ENCODE measurements at places on chromosomes 4 and X.

DNA sequence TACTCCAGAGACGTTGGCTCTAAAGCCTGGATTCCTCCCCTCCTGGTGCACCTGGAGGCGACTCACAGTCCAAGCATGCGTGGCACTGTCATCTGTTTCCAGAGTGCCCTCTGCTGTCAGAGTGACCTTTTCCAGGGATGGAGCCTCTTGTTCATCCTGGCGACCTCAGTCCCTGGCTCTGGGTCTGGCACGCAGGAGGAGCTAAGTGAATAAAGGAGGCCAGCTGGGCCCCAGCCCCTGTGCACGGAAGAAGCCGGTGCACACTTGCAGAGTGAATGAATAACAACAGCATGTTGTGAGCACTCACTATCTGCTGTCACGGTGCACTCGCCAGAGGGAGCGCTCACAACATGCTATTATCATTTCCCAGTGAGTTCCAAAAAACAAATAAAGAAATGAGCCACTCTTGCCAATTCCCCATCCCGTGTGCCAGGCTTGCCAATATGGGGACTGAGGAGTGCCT, 27.8 kb upstream of the PSAPL1 start:
- DNase-seq, result no peak

- DNase-seq, result peak; percentile 82
These were observed 26.0 kb upstream of the BMP2K start for GRCh38 chr4:78749972-78750727.

- DNase-seq, result no peak
These were observed 17.0 kb downstream of the SLC9B1 start for GRCh38 chr4:103002551-103002950.

- no peak for DNase-seq
These were observed 150.7 kb upstream of the SLC7A11 start for GRCh38 chr4:138392751-138393308.

DNA sequence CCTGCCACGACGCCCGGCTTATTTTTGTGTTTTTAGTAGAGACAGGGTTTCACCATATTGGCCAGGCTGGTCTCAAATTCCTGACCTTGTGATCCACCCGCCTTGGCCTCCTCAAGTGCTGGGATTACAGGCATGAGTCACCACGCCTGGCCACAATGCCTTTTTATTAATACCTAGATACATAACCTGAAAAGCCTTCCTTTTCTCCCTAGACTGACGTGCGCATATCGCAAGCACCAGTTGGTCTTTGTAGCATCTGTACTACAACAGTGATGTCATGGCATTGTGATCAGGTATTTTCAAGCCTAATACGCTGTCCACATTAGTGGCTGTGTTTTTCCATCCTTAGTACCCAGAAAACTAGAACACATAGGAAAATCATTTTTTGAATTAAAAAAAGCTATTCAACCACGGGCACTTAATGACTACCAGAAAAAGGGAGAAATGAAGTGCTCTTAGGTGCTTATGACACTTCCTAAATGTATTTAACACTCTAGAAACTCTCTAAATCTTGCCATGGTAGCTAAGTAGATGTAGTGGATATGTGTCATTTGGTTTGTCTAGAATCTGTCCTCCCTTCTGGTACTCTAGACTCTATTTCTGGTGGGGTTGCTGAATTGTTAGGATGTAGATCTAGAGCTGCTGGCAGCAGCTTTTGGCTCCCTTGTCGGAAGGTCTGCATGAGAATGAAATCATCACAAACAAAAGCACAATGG, 707.8 kb downstream of the STIM2 start:
- DNase-seq, result no peak

GRCh38 chr4:112714922-112715901, 78.3 kb downstream of the LARP7 start:
- DNase-seq, result no peak

DNA sequence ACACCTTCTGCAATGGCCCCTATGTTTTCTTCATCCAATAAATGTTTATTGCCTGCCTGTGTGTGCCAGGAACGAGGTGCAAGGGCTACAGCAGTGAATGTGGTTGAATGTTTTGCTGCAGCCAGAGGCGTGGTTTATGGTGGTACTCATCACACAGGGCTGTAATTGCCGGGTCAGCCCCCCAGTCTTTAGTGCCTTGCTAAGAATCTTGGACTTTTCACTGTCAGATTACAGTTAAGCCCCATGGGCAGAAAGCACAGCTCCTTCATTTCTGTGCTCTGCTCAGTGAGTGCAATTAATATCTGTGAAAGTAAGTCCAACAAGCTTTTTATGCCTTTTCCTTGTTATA, 67.8 kb downstream of the TAPT1 start:
- DNase-seq, result no peak

DNA sequence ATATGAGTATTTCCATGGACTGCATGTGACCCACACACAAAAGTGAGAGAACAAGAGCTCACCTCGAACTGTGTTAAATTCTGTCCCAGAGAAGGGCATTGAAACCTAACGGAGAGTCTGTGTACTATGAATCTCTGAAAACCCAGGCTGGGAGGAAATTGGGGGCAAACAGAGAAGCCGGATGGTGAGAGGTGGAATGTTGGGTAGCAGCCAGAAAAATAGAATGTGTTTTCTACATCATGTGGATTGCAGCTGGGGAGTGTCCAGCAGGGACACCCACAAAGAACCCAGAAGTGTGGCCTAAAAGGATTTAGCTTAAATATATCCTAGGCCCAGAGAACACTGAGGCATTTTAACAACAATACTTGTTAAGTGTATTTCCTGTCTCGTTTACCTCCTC, 38.6 kb downstream of the MND1 start:
- DNase-seq, result no peak

DNA sequence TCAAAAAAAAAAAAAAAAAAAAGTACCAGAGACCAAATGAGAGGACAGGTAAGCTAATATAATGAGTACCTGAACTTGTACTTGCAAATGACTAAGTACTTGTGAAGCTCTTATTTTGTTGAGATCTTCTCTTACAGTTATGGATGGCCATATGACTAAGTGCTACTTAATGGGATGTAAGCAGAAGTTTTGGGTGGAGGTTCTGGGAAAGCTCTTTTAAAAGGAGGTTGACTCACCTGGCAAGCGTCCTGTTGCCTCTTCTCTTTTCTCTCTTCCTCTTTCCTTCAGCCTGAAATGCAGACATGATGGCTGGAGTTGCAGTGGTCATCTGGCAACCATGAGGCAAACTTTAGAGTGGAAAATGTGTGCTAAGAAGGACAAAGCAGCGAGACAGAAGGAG, 36.9 kb upstream of the MED14 start:
- no peak for DNase-seq

GRCh38 chr4:108601106-108601505, 19.3 kb upstream of the RPL34 start:
- no peak for DNase-seq

DNA sequence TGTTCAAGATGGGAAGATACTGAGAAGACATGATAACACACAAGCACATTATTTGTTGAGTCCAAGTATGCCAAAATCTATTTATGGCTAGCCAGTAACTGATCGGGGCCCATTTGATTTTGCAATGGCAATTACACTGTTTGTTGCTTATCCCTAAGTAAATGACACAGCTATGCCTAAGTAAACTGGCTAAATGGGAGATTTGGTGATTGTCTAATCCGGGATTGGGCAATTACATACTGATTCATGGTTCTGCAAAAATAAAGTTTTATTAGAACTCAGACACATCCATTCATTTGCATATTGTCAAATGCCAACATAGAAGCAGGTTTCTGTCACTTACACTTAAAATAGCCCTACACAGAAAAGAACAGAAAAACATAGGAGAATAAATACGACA, 140.2 kb upstream of the TBL1X start:
- no peak for DNase-seq

DNA sequence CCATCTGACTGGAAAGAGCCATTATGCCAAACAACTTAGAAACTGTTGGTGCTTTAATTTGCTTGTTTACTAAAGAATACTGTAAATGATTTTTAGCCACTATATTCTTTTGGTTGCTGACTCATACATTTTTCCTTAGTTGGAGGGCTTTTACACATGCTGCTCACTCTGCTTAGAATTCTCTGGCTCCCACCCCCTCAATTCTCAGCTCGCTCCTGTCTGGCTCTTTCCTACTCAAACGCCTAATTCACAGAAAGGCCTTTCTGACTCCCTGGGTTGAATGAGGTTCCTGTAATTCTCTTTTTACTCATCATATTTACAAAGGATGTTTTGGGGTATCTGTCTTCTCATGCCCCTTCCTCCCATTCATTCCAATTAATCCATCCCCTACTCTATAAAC, 26.1 kb upstream of the PARM1 start:
- no peak for DNase-seq

- no peak for DNase-seq
These were observed 22.7 kb downstream of the SMPX start for GRCh38 chrX:21735038-21735767.

DNA sequence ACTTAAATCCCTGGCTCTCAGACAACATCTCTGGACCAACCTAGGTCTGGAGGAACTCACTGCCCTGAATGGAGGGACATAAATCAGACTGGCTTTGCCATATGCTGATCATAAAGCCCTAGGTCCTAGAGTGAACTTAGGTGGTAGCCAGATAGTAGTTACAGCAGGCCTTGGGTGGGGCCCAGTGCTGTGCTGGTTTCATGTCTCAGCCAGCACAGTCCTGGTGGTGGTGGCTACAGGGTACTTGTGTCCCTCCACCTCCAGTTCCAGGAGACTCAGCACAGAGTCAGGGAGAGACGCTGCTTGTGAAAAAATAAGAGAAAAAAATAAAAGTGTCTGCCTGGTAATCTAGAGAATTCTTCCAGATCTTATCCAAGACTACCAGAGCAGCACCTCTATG, 40.3 kb downstream of the GSX2 start:
- DNase-seq, result no peak

DNA sequence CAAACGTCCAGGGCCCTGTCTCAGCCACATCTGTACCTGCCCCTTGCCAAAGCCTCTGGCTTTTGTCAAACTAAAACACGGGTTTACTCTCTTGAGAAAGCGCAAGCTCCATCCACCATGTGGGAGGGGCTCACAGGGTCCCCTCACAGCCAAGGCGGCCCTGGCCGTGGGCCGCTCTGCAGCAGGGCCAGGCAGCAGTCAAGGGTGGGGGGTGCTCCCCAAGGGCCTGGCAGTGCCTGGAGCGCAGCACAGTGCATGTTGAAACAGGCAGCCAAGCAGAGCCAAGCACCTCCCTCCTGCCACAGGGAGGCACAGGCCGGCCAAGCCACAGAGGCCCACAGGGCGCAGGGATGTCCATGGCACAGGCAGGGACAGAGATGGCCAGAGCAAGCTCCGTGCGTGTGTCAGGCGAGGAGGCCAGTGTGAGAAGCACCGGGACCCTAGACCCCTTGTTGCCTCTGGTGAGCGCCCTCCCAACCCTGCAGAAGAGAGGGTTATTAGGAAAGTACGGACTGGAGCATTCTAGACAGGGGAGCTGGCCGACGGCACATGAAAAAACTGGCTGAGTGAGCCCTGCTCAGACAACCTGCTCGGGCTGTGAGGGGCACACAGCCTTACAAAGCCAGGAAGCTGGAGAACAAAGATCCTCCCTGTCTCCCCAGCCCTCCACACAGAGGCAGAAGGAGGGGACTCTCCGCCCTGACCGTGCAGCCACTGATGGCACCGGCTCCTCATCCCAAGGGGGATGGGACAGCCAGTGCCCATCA, 39.0 kb downstream of the FAM53A start:
- DNase-seq, result no peak

GRCh38 chr4:54526560-54526959, 131.2 kb upstream of the KIT start:
- no peak for DNase-seq

- DNase-seq, result no peak
These were observed 239.9 kb downstream of the MAML3 start for GRCh38 chr4:139913995-139914598.

- no peak for DNase-seq
These were observed 206.2 kb upstream of the TLL1 start for GRCh38 chr4:165666836-165667235.

DNA sequence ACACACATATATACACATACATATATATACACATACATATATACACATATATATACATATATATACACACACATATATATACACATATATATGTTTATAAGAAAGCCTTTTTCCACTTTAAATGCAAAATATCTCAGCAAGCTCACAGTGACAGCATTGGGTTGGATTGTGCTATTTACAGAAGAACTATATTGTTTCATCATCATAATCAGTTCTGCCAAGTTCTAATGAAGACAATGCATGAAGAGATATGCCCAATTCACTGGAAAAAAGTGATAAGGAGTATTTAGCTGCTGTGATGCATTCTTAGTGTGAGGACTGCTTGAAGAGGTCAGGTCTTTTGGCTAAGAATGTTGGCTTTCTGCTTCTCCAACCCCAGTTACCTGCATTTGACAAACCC, 54.4 kb downstream of the RNF150 start:
- DNase-seq, result no peak

GRCh38 chr4:98470831-98471230, 187.6 kb downstream of the TSPAN5 start:
- no peak for DNase-seq

DNA sequence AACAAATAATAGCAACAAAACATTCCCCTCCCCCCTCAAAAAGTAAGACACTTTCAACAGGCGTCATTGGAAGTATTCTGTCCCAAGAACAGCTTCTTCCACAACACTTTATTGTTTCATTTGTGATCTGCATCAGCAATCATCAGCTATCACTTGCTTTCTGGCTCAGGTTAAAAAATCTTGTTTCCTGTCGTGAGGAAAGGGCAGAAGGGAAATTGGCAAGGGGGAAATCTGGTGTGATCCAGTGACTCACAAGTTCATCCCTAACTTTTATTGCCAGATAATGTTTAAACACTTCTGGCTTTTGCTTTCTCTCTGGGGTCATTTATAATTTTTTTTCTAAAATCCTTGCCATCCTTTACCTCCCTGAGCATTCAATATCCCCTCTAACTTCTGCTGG, 247.4 kb upstream of the GIMD1 start:
- DNase-seq, result no peak

DNA sequence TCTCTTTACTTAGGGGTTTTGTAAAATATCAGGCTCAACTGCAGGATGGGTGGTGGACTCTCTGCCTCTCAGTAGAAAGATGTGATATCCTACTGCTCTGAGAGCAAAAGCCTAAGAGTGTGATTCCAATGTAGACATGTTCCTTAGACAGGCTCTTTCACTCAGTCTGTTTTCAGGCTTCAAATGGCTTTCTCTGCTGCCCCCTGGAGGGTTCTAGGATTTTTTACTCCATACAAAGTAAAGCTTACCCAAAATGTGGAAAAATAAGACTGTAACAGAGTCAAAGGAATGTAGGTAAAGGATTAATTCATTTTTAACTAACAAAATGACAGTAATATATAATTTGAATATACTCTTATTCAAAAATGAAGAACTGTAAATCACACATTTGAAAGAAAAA, 32.1 kb downstream of the ZGRF1 start:
- no peak for DNase-seq

GRCh38 chrX:113833096-113834055, 750.5 kb upstream of the HTR2C start:
- DNase-seq, result no peak

- no peak for DNase-seq
These were observed 94.6 kb downstream of the SYNPO2 start for GRCh38 chr4:118983293-118983692.

Measured in GM12864 (cell line).